ENCODE measurements at places on chromosomes 4 and X.

DNA sequence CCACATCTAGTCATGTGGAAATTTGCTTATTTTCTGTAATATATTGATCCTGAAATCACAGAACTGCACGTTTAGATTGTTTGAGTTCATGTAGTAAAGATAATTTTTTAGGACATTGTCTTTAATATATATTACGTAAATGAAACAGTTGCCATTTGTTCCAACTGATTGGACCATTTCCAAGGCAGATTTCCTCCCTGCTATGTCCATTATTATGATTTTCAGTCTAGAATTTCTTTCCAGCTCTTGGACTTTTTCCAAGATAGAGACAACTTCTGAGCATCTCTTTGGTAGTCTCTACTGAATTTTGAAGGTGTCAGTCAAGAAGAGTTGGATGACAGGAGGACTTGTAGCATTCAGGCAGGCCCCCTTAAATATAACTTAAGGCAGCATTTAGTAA, 94.6 kb downstream of the STIM2 start:
- no peak for DNase-seq

DNA sequence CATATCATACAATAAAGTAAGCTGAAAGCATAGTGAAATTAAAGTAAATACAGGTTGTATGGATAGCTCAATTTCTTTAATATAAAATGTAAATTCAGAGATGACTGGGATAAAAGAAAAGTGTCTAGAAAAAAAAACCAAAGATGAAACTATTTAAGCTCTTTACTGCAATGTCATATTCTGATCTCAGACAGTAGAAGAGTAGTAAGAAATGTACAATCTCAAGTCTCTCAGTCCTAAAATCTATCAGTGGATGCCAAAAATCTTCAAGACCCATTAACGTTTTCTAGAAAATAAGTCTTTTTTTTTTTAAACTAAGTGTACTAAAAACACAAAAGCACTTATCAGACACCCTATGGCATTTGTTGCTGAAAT, 13.8 kb downstream of the MGARP start:
- no peak for DNase-seq

DNA sequence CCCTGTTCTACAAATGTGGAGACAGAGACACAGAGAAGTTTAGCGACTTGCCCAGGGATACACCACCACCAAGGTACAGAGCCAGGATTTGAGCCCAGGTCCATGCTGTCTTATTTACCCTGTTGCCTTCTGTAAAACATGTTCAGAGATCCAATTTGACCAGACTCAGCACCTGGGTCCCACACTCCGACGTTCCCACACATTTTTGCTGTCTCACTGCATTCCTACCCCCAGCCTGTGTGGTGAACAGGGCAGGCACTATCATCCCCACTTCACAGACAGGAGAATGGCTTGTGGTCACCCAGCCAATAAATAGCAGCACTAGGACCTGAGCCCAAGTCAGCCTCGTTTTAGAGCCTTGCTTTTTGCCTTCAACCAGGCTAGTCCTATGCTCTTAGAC, 102.8 kb downstream of the PJA1 start:
- no peak for DNase-seq

DNA sequence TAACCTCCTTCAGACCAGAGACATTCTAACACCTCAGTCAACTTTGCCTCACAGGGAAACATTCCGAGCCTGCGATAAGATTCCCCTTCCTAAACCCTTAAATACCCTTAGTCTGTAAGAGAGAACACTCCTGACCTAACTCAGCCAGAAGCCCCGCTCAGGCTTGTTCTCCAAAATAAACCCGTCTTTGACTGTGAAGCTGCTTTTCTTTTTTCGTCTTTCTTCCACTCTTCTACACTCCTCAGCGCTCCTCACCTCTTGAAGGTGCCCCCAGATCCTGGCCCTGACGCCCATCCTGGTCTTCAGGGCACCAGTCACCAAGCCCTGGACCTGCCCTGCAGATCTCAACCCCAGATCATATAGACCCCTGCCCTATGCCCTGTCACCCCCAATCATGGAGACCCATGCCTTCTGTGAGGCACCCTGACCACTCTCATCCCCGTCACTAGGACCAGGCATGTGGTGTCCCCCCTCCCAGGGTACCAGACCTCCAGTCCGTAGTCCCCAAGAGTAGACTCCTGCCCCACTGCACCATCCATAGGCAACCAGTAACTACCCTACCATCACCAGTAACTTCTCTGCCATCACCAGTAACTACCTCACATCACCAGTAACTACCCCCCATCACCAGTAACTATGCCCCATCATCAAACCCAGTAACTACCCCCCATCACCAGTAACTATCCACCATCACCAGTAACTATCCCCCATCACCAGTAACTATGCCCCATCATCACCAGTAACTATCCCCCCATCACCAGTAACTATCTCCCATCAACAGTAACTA, 3.5 kb downstream of the ASMTL start:
- no peak for DNase-seq

Data from T-helper 2 cell treated with Interferon-gamma antibody and Interleukin-4, amounts not matched to agents 5 μg/mL and 100 μg/mL, for 36 hours (primary cell).